ENCODE measurements at places on chromosomes 3 and 15.

- no peak for DNase-seq
Measured at GRCh38 chr15:74212494-74212893, 9.9 kb upstream of the STRA6 start.

- no peak for DNase-seq
Measured at GRCh38 chr15:51097553-51098330, 3.0 kb upstream of the TNFAIP8L3 start.

DNA sequence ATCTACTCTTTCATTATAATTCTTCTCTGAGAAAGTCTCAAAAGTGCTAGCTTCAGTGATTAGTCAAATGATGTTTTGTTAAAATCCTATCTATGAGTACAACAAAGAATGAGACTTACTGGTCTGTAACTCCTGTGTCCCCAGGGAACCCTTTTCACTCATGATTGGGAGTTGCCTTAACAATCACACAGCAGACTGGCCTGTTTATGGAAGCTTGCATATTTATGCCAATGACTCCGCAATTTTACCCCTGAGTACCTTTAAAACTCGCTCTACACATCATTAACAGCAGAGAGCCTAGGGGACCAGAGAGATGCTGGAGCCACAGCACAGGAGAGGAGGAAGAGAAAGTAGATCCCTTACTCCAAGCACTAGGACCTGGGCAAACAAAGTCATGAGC is 628.1 kb downstream of the IGSF11 start:
- DNase-seq: no peak

DNA sequence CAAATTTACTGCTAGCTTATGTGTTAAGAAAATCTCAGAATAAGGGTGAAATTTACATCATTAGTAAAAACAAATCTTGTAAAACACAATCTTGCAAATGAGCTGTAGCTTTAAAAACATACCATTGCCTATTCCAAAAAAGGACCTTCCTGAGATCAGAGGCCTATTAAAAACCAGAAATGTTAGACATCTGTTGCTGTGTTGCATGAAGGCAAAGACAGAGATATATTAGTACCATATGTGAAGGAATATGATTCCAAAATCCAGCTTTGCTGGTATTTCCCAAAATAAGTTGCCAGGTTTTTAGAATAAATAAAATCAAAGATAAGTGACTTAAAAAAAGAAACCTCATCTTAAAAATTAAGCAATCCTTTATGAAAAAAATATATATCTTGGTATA is 504.1 kb upstream of the CDIN1 start:
- DNase-seq: no peak

Data from stimulated activated CD4-positive, alpha-beta T cell treated with anti-CD3 and anti-CD28 coated beads, TNF-alpha, amount 100 ng/mL, for 1 hour (primary cell).